ENCODE measurements at places on chromosomes 4 and X. TPM values are rescaled to one million over a fixed set of nuclear protein-coding genes. Genes with fewer than 3 reads are reported as not detected.

The RAB33A gene
- polyA plus RNA-seq, result 2.0 TPM

The ANK2 gene
- 1.5 TPM for polyA plus RNA-seq

The CLDN2 gene
- 0.36 TPM for polyA plus RNA-seq

The XPNPEP2 gene
- polyA plus RNA-seq, result 0.21 TPM

The PAQR3 gene
- polyA plus RNA-seq, result 14.6 TPM
